ENCODE measurements at places on chromosomes 2 and 18.

DNA sequence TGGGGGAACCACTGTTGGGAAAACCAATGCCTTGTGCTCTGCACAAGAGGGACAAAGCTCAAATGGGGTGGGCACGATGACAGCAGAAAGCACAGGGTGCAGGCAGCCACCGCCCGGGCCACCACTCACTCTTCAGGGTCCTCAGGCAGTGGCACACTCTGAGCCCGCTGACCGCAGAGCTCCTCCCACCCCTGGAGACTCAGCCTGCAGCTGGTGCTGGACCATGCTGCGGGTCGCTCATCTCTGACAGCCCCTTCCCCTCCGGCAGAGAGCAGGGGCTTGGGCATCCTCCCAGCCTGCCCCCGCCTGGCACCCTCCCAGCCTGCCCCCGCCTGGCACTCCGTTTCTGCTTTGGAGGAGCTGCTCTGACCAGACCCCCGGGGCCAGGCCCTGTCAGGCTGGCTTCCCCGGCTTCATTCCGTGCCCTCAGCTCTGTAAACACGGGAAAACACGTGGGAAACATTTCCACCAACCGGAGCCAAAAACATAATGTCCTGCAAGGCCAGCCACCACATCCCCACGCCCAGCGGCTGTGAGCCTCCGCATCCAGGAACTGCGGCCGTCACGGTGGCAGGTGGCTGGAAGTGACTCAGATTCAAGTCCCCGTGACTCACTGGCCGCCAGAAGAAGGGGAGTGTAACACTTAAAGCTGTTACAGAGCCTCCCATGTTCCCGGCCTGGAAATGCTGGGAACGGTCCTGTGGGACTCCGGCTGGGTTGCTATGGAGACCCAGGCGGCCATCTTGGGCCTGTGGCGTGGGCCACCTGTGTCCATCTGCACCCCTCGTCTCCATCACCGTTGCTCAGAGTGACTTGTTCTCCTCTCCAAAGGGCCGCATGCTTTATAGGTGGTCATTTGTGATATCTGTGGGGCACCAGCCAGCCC lies 6.8 kb upstream of the SNED1 start:
- no peak for DNase-seq

DNA sequence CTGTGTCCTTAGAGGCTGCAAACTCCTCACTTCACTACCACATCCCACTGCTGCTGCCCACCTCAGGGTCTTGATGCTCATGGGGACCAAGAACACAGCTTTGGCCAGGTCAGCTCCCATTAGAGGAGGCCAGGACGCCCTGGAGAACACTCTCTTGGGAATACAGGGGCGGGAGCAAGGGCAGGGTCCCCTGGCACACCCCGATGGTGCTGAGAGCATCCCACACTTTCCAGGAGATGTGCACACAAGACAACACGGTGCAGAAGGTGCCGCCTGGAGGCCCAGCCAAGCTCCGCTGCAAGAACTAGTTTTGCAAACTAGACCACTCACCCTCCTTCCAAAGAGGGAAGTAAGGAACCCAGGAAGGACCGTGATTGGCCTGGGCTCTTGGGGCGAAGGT lies 304.4 kb upstream of the SALL3 start:
- no peak for DNase-seq

- no peak for DNase-seq
These were observed 23.4 kb downstream of the ARHGAP15 start for GRCh38 chr2:143152637-143153036.

- DNase-seq: no peak
These were observed 122.5 kb downstream of the PLEKHM3 start for GRCh38 chr2:207902821-207903220.

DNA sequence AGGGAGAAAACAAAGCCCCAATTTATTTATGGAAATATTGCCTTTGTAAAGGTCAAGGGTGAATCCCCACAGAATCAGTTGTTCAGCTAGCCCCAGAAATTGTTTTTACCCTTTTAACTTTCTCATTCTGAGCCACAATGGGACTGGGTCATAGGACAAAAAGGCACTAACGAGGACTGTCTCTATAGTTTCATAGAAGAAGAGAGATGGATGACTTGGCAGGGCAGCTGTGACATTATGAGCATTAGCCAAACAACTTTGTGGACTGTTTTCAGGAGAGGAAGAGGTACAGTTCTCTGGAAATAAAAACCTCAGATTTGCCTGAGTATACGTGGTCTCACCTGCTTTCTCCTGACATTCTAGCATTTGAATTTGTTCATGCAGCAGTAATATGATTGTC lies 1155.8 kb upstream of the CHAC2 start:
- no peak for DNase-seq

- DNase-seq: no peak
These were observed 58.6 kb downstream of the GRB14 start for GRCh38 chr2:164562666-164563065.

- no peak for DNase-seq
These were observed 162.3 kb downstream of the ACKR3 start for GRCh38 chr2:236731767-236732580.

- no peak for DNase-seq
These were observed 124.1 kb downstream of the FMNL2 start for GRCh38 chr2:152459091-152459490.

DNA sequence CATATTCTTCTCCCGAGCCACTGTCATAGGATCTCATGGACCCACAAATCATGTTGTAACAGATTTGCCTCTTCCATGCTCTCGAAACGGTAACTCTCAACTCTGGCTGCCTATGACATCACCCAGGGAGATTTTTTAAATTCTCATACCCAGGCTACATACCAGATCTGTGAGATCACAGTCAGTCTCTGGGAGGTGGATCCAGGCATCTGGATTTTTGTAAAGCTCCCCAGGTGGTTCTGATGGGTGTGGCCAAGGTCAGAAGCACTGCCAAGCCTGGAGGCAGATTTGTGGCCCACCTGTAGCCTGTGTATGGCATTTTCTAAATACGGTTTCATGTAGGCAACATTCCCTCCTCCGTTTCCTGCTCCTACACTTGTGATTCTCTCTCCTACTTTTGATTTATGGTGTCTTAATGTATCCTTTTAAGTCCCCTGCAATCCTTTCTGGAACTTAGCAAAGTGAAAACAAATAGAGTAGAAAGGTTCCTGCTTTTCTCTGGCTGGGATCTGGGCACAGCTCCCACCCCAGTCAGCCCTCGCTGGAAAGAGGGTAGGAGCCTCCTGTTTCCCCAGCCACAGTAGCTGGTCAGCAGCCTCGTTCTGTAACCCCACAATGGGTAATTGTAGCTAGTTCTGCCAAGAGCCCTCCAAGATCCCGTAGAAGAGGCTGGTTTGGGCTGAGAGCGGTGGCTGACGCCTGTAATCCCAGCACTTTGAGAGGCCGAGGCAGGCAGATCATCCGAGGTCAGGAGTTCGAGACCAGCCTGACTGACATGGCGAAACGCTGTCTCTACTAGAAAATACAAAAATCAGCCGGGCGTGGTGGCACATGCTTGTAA lies 96.2 kb downstream of the KLHL29 start:
- DNase-seq: no peak

- no peak for DNase-seq
These were observed 322.5 kb downstream of the ARHGAP15 start for GRCh38 chr2:143451642-143452281.

DNA sequence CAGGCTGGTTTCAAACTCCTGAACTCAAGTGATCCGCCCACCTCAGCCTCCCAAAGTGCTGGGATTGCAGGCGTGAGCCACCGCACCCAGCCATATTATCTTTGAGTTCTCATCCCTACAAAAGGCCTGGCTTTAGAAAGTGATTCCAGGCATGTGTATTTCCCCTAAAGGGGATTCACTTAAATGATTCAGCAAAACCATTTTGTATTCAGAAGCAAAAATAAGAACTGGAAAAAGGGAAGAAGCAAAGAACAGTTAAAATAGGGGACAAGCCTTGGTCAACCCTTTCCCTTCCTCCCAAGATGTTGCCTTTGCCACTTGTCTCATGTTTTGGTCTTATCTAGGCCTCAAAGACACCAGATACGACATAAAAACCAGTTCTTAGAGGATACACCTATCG lies 10.5 kb downstream of the TM4SF20 start:
- DNase-seq: no peak

GRCh38 chr18:11147371-11147951 lies 1.9 kb downstream of the PIEZO2 start:
- DNase-seq: no peak

GRCh38 chr2:32484937-32485336 lies 128.1 kb downstream of the BIRC6 start:
- no peak for DNase-seq

DNA sequence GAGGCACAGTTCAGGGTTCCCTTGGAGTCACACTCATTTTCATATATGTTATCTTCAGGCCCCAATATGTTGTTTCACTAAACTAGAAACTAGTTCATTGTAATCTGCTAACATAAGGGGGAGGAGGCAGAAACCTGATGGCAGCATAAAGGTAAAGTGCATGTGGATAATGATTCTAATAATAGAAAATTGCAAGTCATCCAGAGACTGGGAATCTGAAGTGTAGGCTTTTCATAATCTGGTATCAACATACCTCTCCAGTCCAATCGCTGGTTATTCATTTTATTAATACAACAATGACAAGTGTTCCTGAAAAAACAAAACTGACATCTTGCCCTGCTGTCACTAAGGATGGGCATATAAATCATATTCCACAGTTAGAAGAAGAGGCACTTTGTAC lies 326.3 kb upstream of the ZNF804A start:
- no peak for DNase-seq
